Non-pigmented ciliary epithelial cell (primary cell): ENCODE measurements at places on chromosomes 11 and 22.

DNA sequence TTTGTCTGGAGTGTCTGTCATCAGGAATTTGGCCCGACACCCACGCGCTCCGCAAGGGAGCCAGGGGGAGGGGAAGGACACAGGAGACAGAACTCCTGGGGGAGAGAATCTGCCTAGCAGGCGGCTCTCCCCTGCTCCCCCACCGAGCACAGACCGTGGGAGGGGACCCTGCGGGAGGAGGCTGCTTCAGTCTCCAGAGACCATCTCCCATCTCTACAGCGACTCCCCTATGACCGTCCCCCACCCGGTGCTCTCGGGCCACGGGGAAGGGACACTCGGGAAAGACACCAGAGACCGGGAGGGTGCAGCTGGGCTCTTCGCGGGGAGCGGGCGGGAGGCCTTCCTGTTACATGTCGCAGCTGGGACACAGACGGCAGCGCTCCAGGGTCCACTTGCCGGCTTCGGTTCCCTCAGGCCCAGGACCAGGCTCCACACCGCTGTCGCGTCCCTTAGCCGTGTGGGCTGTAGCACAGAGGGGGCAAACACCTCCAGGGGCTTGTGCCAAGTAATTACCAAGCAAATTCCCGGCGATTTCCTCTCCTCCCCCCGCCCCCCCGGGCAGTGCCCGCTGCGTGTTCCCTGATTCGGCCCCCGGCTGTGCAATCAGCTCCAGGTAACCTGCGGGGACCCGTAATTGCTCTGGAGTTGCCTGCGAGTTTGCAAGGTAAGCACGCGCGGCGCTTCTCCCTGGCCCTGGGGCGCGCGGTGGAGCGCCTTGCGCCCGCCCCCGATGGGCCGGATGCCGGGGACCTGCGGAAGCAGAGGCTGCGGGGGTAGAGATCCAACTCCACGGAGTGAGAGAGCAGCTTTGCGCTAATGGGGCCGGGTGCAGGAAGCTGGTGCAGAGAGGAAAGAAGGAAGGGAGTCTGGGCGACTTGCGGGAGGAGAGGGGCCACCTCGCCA, 155.1 kb upstream of the CADM1 start:
- DNase-seq, result no peak

DNA sequence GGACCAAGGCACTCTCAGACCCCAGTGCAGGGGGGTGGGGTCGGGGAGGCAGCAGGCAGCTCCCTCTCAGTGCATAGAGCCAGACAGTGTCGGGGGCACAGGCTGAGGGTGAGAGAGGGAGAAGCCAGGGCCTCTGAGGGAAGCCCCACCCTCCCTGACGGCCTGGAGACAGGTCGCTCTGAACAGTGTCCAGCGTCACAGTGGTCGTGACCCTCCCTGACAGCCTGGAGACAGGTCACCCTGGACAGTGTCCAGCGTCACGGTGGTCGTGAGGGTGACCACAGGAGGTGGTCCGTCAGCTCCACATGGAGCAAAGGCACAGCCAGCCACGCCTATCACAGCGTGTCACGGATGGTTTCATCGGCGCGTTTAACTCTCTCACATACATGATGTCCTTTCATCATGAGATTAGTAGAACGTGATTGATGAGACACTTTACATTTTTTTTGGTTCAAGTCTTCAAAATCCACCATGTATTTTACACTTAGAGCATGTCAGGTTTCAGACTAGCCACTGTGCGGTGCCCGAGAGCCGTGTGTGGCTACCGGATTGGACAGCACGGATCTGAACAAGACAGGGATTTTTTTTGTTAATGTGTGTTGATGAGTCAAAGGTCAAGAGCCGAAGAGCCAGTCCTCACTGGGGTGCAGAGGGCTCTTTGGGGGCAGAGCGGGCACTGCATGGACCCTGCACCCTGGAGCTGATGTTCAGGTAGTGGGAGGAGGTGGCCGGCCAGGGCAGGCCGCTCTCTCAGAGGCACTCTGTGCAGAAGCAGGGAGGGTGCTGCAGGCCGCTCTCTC, 23.9 kb upstream of the PANX2 start:
- DNase-seq, result no peak

- no peak for DNase-seq
These were observed 51.8 kb downstream of the FDX1 start for GRCh38 chr11:110481523-110481922.

DNA sequence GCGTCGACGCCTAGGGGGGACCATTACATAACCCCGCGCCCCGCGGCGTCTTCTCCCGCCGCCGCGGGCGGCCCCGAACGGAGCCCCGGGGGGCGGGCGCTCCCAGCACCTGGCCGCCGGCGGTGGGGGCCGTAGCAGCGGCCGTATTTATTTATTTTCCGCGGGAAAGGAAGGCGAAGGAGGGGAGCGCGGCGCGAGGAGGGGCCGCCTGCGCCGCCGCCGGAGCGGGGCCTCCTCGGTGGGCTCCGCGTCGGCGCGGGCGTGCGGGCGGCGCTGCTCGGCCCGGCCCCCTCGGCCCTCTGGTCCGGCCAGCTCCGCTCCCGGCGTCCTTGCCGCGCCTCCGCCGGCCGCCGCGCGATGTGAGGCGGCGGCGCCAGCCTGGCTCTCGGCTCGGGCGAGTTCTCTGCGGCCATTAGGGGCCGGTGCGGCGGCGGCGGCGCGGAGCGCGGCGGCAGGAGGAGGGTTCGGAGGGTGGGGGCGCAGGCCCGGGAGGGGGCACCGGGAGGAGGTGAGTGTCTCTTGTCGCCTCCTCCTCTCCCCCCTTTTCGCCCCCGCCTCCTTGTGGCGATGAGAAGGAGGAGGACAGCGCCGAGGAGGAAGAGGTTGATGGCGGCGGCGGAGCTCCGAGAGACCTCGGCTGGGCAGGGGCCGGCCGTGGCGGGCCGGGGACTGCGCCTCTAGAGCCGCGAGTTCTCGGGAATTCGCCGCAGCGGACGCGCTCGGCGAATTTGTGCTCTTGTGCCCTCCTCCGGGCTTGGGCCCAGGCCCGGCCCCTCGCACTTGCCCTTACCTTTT, at the start of gene EP300:
Gene EP300, plus strand, starts transcription at position 570 of the 795 bp plus-strand sequence. CDS start 413 bp downstream, outside the sequence.
- DNase-seq, result no peak

DNA sequence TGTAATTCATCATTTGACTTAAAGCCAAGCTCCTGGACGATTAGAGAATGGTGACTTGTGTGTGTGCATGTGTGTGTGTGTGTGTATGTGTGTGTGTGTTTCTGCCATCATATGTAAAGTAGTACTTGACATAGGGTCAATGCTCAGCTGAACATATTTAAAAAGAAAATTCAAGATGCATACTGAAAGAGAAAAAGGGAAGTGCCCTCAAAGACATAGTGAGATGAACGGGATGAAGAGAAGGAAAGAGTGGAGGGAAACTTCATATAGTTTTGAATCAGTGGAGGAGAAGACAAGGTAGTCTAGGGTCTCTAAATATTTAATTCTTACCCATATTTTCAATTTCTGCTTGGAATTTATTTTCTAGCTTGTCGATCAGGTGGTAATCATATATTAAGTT, 4.0 kb downstream of the TCN1 start:
- DNase-seq, result no peak

DNA sequence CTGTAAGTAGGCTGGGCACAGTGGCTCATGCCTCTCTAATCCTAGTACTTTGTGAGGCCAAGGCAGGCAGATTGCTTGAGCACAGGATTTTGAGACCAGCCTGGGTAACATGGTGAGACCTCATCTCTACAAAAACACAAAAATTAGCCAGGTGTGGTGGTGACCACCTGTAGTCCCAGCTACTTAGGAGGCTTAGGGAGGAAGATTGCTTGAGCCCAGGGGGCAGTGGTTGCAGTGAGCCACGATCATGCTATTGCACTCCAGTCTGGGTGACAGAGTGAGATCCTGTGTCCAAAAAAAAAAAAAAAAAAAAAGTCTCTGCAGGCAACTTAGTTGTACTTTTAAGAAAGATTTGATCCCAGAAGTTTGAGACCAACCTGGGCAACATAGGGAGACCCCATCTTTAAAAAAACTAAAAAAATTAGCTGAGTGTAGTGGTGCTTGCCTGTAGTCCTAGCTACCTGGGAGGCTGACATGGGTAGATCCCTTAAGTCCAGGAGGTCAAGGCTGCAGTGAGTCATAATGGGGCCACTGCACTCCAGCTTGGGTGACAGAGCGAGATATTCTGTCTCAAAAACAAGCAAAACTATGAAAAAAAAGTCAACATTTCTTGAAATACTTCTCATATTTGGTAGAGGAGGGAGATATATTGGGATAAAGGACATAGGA, 10.5 kb downstream of the ATM start:
- DNase-seq, result no peak

DNA sequence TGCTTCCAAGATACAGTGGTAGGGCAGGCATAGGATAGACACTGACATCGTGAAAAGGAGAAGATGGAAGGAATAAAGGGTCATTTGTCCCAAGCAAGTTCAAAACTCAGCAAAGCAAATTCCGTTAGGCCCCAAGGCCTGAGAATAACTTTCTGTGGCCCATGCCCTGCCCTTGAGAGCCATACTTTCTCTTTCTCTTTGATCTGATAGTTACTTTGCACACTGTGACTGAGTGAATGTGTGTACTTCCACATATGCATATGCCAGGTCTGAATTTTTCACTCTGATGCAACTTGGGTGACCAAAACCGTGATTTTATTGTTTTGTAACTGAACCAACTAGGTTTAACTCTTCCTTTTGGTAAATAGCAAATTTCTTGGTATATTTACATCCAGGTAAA, 371.5 kb downstream of the RAB38 start:
- no peak for DNase-seq

DNA sequence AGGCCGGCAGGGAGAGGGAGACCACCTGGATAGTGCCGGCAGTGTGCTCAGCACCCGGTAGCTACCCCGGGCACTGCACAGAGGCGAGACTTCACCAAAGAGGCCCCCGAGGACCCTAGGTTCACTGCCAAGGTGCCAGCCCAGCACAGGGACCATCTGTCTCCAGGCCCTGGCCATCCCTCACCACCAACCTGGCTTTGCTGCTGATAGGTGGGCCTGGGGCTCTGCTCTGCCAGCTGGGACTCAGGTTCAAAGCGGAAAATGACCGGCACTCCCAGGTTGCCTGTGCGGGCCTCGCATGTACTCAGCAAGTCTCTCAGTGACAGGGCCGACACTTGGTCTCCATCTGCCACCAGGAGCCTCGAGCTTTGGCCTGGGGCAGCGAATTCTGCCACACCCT, 812.2 kb downstream of the BRD1 start:
- no peak for DNase-seq

DNA sequence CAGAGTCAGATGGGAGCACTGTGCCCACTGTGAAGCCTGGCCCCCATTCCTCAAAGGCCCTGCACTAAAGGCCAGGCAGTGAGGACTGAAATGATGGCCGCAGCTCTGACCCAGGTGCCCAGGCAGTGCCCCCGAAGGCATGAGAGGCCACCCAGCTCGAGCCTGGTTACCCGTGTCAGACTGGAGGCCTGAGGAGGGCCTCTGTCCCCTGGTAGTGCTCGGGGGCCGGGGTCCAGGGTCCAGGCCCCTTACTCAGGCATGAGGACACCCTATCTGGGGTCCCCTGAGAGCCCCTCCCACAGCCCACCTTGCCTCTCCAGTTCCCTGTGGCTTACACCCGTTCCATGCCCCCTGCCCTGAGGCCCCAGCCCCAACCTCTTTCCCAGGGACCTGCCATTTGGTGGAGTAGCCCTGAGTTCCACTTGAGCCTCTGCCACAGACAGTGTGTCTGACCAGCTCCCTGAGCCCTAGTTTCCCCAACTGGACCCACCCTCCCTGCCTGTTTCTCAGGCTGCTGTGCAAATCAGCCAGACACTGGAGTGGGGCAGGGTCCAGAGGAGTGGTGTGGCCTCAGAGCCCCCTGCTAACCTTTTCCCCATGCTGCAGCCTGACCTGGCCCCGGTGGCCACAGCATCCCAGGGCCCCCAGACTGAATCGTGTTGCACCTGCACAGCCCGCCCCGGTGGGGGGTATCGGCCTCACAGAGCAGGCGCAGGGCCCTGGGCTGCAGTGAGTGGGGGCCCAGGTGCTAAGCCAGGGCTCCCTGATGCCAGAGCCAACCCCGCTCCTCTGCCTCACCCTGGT, 10.8 kb upstream of the ANKRD13D start:
- DNase-seq, result no peak

GRCh38 chr11:72529068-72529467, 94.7 kb upstream of the CLPB start:
- DNase-seq, result no peak

DNA sequence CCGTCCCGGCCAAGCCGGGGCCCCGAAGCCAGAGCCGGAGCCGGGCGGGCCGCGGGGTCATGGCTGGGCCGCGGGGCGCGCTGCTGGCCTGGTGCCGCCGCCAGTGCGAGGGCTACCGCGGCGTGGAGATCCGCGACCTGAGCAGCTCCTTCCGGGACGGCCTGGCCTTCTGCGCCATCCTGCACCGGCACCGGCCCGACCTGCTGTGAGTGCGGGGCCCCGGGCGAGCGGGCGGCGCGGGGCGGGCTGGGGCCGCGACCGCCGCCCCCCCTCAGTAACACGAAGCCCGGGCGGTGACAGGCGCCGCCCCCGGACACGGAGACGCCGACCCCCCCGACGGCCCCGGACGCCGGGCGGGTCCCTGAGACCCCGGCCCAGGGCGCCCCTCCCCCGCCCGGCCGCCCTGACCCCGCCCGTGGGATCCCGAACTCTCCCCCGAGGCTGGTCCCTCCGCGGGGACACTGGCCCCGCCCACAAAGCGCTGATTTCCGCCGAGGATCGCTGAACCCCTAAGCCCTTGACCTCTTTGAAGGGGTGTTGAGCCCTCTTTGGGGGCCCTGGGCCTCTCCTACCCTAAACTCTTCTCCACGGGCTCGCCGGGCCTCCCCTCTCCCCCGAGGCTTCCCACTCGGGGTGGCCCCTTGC, 389 bp downstream of the MICALL1 start:
- DNase-seq, result no peak

DNA sequence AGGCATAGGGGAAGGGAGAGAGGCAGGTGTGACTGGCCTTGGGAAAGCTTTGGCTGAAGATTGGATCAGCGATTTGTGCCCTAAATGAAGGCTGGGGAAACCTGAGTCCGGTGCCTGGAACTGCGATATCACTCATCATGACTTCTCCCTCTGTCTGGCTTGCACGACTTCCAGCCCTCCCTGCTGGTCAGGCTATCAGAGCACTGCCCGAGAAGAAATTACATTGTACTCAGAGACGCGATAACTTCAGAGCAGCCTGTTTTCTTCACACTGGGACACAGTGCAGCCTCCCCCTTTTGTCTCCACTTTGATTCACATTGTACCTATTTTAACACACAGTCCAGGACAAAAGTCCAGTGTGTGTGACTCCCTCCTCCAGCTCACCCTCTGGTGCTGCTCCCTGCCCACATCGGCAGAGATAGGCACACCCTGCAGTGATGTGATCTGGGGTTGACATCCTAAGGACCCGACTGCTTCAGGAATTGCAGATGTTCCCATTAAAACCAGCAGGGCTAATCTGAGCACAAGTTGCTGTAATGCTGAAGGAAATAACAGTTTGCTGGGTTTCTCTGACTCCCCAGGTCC, 62.1 kb upstream of the CADM1 start:
- no peak for DNase-seq

- no peak for DNase-seq
These were observed 37.4 kb downstream of the YAP1 start for GRCh38 chr11:102147632-102148031.

- peak; percentile 30 for DNase-seq
These were observed 35.3 kb downstream of the IL18 start for GRCh38 chr11:112128483-112129121.

GRCh38 chr11:210122-210802, 2.8 kb downstream of the RIC8A start:
- peak; percentile 71 for DNase-seq
